Stimulated activated CD4-positive, alpha-beta T cell treated with anti-CD3 and anti-CD28 coated beads, Interleukin-12 subunit alpha, Interleukin-12 subunit beta, amount 100 ng/mL, for 48 hours (primary cell): ENCODE measurements at places on chromosomes 3 and 15.

DNA sequence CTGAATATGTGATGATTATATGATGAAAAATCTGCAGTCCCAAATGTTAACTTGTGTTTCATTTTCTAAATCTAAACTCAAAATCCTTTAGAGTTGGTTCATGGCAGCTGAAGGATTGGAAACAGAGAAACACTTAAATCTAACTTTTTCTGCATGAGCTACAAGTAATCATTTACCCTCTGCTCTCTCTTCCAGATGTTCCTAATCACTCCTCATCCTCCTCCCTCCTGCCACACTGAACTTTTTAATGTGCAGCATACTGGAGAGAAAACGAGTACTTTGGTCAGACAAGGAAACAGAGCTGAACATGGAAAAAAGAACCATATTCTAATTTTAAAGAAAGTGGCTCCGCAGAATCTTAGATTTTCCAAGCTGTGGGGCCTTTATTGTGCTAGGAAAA, 321.2 kb upstream of the COL8A1 start:
- DNase-seq, result no peak

DNA sequence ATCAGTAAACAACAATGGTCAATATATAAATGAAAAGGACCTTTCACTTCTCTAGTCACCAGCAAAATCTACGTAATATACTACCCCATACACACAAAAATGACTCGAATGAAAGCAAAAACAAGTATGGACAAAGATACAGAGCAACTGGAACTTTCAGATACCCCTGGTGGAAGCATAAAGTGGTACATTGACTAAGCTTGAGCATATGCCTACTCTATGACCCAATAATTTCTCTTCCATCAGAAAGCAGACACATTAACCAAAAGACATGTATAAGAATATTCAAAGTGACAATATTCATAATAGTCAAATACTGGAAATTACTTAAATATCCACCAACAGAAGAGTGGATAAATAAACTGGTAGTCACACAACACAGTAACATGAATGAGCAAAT, 86.0 kb downstream of the EFL1 start:
- DNase-seq, result no peak

DNA sequence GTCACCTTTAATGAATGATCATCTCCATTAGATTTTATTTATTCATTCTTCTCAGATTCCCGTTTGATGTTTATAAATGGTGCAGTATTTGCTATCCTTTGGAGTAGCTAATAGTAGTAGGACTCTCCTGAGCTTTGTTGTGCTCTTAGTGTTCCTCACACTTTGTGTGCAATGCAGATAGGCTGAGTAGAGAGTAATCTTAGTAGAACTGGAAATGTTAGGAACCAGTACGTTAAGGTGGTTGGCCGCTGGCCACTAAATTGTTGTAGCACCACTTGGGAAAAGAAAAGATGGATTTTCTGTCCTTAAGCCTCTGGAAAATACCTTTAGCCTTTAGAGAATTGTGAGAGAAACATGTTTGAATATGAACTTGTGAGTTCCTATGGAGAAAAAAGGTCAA, 19.9 kb upstream of the EBLN2 start:
- no peak for DNase-seq

- no peak for DNase-seq
Measured at GRCh38 chr3:187022403-187023029, 92.2 kb downstream of the ST6GAL1 start.

GRCh38 chr3:54042259-54042823, 80.0 kb upstream of the CACNA2D3 start:
- DNase-seq, result no peak

GRCh38 chr15:70528816-70529215, 234.5 kb downstream of the UACA start:
- DNase-seq, result no peak

- peak; percentile 51 for DNase-seq
Measured at GRCh38 chr15:48928877-48929538, 34.7 kb downstream of the SHC4 start.

- DNase-seq, result no peak
Measured at GRCh38 chr3:43144761-43145490, 39.0 kb upstream of the POMGNT2 start.

DNA sequence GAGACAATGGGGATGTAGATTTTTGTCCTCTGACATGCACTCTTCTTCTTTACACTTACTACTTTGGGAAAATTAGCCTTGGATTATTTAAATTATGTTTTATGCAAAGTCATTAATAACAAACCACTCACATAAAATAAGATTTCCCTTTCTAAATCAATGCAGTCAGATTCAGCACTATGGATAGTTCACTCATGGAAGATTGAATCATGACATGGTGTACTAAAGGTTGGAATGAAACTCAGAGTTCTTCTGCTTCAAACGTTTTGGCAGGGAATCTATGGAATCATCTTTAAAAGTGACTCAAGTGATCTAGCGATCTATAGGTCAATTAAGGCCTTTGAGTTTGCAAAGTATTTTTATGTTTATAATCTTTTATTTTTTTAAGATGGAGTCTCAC, 154.3 kb downstream of the KCNMB2 start:
- no peak for DNase-seq

DNA sequence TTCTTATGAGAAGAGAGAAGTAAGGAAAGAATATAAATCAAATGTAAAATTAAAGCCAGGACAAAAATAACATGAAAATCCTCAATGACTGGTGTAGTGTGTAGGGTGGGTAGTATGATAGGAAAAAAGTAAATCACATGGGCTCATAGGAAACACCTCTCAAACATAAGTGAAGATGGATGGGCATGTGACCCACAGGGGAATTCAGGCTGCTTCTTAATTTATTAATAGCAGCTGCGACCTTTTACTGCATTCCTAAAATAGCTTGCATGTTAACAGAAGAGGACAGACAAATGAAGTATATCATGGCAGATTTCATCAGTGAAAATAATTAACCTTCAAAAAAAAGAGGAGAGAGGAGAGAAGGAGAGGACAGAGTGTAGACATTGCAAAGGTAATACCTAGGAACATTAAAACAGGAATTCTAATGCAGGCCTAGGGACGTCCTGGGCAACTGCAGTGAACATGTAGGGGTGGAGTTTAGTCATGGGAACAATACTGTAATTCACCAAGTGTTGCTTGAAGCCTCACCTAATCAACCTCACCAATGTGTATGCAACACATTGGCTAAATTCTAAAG, 132.9 kb downstream of the KCNMB2 start:
- DNase-seq, result no peak

GRCh38 chr3:183031826-183032225, 51.5 kb upstream of the DCUN1D1 start:
- DNase-seq, result no peak

- no peak for DNase-seq
Measured at GRCh38 chr15:51117270-51117669, 22.6 kb upstream of the TNFAIP8L3 start.

DNA sequence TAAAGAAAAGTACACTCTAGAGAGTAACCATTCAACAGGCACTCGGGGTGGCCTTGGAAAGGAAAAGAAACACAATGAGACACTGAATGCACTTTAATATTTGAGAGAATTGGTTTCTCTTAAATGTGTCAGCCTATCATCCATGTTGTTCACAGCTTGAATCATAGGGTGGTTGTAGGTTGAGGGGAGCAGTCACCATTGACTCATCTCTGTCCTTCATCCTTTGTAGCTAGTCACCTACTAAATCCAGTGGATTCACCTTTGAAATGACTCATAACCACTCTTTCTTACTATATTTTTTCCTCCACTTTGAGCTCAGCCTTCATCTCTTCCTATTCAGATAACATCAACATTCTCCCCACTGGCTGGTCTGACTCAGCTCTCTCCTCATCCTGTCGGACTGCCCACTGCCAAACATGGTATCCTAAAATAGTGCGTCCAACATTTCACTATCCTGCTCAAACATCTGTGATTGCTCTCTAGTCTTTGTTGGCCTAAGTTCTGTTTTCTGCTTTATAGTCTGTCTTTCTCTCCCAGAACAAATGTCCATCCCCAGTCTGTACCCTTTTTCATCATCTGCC, 182.7 kb upstream of the GADL1 start:
- DNase-seq, result peak; percentile 42

DNA sequence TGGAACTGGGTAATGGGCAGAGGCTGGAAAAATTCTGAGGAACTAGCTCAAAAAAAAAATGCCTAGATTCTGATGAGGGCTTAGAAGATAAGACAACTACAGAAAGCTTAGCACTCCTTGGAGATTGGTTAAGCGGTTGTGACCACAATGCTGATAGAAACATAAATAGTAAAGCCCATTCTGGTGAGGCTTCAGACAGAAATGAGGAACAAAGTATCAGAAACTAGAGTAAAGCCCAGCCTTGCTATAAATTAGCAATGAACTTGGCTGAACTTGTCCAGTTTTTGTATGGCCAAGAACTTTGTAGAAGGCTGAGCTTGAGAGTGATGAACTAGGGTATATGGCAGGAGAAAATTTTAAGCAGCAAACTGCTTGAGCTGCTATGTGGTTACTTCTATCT, 25.4 kb downstream of the GOLGB1 start:
- DNase-seq, result no peak

DNA sequence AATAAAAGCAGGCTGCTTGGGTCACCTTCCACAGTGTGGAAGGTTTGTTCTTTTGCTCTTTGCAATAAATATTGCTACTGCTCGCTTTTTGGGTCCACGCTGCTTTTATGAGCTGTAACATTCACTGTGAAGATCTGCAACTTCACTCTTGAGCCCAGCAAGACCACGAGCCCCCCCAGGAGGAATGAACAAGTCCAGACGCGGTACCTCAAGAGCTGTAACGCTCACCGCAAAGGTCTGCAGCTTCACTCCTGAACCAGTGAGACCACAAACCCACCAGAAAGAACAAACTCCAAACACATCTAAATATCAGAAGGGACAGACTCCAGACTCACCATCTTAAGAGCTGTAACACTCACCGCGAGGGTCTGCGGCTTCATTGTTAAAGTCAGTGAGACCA, 47.5 kb upstream of the CCR4 start:
- DNase-seq, result no peak

DNA sequence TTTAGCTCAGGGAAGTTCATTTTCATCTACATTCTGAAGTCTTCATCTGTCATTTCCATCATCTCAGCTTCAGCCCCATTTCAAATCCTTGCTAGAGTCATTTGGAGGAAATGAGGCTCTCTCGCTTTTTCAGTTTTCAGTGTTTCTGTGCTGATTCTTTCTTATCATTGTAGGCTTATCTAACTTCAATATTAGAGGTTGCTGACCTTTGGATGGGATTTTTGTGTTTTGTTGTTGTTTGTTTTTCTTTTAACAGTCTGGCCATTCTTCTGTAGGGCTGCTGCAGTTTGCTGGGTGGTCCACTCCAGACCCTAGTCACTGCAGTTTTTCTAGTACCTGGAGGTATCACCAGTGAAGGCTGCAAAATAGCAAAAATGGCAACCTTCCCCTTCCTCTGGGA, 8.6 kb downstream of the OR5H2 start:
- DNase-seq, result no peak

- no peak for DNase-seq
Measured at GRCh38 chr15:55742927-55743728, at the start of gene PRTG. PRTG (minus strand) TSS chr15:55743152; CDS start chr15:55742931, 221 bp downstream.

DNA sequence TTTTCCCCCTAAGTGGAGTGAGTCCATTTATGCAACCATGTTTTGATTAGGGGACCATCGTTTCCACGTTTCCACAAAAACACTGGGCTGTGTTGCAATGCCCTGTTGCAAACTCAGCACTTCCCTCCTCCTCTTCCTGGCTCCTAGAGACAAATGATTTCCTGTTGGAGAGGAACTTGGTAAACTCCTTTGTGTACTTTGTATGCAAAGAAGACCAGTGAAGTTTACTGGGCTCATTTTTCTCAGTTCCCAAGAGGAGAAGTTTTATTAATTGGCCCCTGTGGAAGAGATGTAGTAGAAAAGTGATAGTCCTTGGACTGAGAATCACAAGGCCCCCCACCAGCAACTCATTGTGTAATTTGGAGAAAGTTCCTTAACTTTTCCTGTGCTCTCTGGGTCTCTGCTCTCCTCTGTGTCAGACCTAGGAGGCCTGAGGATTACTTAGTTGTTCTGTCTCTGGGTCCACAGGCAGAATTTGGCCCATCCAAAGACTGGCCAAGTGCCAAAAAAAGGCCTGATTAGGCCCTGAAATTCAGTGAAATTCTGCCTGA, 95.0 kb downstream of the ATG7 start:
- no peak for DNase-seq

DNA sequence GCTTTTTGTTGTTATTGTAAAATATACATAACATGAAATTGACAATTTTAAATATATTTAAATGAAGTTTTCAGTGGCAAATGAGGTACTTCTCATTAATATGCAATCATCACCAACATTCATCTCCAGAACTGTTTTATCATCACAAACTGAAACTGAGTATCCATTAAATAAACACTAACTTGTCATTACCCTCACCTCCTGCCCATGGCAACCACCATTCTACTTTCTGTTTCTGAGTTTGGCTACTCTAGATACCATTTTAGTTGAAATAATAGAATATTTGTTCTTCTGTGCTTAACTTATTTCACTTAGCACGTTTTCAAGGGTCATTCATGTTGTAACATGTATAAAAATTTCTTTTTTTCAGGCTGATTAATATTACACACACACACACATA, 834.3 kb downstream of the PLOD2 start:
- DNase-seq, result no peak

DNA sequence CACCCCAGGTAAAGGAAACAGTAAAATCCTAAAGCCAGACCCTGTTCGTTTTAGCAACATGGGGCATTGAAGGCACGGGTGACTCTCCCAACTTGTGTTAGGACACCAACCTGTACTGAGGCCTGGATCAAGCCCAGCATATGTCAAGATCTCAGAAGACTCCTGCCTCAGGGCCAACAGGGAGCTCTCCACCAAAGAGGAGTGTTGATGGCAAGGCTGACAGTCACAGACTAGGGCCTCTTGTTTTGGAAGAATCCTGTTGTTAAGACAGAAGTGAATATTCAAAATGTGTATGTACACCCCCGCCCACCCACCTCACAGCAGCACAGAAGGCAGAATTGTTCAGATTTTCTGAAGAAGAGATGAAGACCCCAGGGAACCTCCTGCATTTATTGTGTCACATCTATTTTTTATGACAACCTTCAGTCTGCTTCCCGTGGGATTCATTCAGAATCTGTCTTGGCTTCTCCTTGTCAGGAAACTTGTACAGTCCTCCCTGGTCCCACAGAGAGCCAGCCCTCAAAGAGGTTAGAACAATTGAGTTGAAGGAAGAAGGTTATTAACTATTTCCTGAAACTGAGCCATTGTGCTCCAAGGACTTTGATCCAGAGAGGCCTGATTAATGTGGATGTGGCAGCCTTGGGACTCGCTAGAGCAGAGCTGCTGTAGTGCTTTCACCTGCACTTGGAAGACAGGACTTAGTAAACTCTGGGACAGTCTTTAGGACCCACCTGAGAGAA, 61.7 kb upstream of the PLXNA1 start:
- DNase-seq, result no peak

- no peak for DNase-seq
Measured at GRCh38 chr3:128480717-128481437, 12.1 kb downstream of the GATA2 start.

GRCh38 chr3:129370248-129370964, 58.0 kb downstream of the EFCAB12 start:
- DNase-seq, result no peak

GRCh38 chr15:40915116-40915661, 14.0 kb upstream of the DLL4 start:
- DNase-seq, result no peak

- no peak for DNase-seq
Measured at GRCh38 chr15:84035399-84035766, 200.2 kb upstream of the GOLGA6L4 start.

GRCh38 chr15:48566668-48567067, 78.8 kb downstream of the FBN1 start:
- DNase-seq, result no peak
